Fibroblast of skin of back (primary cell): ENCODE measurements at places on chromosomes 16 and 17.
A peak's percentile ranks its signal among the peaks of the same experiment; 100 is the strongest.

DNA sequence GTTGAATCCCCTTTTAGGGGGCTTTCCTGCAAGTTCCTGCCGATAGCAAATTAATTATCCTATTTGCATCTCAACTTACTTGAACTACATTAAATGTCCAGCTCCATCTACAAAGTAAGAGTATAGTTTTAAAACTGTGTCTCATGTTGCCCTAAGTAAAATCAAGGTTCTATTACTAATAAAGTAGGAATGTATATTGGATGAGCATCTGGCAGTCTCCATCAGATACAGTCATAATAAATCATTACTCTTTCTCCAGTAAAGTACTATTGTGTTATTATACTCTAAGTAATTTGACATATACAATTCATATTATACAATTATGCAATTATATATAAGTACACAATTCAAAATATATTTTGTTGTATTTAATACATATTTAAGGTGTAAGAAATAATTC is 249.3 kb downstream of the CEP112 start:
- peak; percentile 27 for DNase-seq

DNA sequence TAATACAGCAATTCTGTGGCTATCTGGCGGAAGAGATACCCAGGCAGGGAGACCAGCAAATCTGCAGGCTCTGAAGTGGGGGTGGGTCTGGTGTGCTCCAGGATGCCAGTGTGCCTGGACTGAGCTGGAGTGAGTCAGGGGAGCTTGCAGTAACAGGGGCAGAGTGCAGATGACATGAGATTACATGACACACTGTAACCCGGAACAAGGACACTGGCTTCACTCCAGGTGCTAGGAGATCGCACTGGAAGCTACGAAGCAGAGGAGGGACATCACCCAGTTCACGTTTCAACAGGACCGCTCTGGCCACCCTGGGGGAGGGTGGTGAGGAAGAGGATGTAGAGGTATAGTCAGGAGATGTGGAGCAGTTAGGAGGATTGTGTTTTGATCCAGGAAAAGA is 475.6 kb downstream of the CDH13 start:
- no peak for DNase-seq

- no peak for DNase-seq
Measured at GRCh38 chr17:47855737-47856136, 4.8 kb upstream of the SP6 start.

GRCh38 chr16:14456793-14457481 is 173.1 kb downstream of the PARN start:
- peak; percentile 36 for DNase-seq

GRCh38 chr16:51524555-51525373 is 373.7 kb upstream of the SALL1 start:
- peak; percentile 20 for DNase-seq

DNA sequence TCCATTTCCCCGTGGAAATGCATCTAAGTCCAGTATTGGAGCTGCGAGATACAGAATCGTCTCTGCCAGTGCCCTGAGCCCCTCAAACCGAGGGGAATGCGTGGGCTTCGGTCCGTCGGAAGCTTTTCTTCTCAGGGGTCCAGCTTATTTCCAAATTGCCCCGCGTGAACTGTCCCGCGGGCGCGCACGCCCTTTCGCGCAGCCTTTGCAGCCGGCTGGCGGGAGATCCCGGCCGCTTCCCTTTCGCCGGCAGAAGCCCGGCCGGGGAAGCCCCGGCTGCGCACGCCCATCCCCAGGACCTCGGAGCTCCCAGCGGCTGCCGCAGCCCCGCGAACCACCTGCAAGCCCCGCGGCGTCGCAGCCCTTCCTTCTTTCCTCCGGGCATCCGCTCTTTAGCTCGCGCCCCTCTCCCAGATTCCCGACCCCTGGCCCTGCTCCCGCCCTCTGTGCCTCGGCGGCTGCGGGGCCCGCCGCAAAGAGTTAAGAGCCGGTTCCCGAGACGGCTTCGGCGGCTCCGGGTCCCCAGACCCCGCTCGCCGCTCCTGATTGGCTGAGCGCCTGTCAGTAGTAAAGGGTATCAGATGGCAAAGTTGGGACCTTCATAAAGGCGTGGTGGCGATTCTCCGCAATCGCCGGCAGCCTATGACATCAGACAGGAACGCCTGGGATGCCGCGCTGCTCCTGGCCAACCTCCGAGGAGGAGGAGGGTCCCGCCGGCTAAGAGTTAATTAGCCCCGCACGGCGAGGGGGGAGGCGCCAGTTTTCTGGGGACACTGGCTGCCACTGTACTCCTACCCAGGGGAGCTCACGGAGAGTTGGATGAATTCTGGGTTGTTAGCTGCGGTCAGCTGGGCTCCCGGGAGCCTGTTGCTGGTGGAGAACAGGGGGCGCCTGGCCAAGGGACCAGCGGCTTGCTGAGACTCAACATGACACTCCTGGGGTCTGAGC is at the start of gene MYOCD:
MYOCD (plus strand) TSS at position 628 of the 948 bp plus-strand sequence; CDS start at position 927, 299 bp downstream.
- DNase-seq, result peak; percentile 93

GRCh38 chr16:78515421-78515820 is 416.0 kb downstream of the WWOX start:
- no peak for DNase-seq

DNA sequence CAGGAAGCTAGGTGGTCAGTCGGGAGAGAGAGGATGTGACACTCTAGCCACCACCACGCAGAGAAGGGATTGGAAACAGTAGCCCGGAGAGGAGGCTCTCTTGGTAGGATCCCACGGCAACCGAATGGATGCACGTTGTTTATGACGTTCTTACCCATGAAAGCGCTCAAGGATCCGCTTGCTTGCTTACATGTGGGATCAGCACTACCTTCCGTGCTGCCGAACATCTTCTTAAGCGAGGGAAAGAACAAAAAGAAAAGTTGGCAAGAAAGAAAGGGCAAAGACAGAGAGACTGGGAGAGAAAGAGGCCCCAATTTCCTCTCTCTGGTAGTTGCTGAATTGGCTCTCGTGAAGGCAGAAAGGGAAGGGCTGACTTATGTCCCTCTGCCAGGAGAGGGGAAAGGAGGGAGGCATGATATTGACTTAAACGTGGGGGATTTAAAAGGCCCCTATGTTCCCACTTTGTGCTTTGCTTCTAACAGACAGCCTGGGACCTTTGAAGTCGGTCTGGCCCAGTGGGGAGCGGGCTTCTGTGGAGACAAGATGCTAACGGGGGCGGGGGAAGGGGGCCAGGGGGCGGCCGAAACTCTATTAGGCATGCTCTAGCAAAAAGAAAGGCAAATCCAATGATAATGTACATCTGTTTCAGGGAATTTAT is 35.4 kb downstream of the SNX20 start:
- no peak for DNase-seq

DNA sequence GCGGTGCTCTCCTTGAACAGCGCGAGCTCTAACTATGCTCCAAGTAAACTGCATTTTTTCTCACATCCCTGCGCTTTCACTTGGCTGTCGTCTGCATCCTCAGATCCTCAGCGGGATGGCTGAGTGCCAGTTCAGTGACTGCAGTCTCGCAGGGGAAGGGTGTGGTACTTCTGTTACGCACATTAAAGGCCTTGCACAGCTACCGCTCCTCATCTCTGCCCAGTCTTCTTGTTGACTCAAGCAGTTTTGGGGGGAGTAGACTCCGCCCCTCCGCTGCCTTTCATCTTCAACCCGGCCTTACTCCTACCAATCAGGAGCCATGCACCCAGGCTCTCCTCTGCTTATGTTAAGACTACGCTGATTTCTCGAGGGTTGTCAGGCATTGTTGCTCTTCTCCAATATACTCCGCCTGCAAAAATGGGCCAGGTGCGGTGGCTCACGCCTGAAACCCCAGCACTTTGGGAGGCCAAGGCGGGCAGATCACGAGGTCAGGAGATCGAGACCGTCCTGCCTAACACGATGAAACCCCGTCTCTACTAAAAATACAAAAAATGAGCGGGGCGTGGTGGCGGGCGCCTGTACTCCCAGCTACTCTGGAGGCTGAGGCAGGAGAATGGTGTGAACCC is 10.0 kb downstream of the ATP5PD start:
- peak; percentile 58 for DNase-seq

GRCh38 chr16:9256196-9256595 is 164.8 kb downstream of the HAPSTR1 start:
- peak; percentile 6 for DNase-seq

DNA sequence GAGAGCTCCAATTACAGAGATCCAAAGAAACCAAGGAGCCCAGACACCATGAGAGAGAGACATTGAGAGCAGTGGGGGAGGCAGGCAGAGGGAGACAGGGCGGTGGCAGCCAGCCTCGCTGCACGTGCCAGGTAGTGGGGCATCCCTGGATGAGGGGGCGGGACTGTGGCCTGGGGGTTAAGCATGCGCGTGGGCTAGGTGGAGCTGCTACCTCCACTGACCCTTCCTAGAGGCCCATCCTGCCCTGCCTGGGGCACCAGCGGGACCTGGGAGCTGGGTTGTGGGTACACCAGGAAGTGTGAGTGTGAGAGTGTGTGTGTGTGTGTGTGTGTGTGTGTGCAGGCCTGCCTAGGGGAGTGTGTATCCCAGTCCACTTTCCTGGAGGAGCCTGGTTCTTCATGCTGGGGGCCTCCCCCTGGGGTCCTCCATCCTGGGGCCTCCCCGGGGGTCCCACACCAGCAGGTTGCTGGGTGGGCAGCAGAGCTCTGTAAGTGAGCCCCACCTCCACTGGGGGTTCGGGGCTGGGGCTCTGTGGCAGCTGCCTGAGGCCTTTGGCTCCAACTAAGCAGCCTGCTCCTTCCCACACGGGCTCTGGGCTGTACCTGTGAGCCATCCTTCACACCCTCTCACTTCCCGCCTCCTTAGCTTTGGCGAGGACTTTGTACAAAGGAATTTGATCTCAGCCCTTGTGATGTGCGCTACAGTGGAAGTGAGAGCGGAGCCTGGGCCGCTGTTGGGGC is 127.4 kb downstream of the IRF8 start:
- no peak for DNase-seq

DNA sequence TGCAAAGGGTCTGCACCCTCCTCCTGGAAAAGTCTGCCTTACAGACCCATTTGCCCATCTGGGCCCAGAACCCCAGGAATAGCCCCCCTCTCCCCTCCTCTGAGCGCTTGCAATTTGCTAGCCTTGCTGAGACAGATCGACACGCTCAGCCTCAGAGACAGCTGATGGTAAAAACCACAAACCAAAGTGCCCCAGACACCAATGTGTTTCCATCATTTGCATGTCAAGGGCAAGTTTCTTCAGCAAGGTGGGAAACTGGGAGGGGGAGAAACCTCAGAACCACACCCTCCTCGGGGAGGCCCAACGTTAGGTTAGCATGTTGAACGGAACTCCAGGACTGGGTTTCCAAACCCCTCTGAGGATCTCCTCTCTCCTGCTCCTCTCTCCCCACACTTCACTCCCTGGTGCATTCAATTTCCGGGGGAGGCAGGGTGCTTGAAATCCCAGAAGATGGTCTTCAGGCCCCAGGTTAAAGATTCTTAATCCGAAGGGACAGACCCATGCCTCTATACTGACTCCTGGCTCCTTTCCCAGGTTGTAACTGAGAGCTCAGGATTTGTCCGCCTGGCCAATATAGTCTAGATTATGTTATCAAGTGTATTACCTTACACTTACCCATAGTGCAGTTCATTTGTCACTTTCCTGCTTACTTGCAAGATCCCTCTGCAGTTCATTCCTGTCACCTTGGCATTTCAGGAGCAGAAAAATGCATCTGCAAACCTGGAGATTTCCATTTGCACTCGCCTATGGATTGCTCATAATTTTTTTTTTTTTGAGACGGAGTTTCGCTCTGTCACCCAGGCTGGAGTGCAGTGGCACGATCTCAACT is 1.3 kb upstream of the CUEDC1 start:
- no peak for DNase-seq

GRCh38 chr17:8285270-8286181 is 2.9 kb upstream of the RANGRF start:
- no peak for DNase-seq

DNA sequence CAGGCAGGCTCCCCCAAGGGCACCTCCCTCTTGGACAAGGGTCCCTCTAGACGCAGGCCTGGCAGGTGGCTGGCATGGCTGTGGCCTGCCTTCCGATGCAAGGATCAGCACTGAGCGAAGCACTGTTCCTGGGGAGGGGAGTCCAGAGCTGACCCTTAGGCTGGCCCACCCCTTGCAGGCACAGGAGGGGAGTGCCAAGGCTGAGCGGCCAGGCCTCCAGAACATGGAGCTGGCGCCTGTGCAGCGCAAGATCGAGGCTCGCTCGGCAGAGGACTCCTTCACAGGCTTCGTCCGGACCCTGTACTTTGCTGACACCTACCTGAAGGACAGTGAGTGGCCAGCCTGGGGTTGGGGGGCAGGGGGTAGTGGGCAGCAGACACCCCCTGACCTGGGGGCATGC is 16.8 kb upstream of the MYO15B start:
- DNase-seq, result no peak

DNA sequence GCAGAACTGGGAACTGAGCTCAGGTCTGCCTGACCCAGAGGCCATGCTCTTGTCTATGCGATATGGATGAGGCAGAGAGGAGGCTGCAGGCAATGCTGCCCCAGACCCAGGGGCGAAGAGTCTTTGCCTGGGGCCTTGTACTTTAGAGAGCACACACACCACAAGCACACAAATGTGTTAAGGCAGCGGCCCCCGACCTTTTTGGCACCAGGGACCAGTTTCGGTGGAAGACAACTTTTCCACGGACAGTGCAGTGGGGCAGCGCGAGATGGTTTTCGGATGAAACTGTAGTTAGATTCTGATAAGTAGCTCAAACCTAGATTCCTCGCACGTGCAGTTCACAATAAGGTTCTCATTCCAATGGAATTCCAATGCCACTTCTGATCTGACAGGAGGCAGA is 6.7 kb downstream of the MT4 start:
- no peak for DNase-seq

DNA sequence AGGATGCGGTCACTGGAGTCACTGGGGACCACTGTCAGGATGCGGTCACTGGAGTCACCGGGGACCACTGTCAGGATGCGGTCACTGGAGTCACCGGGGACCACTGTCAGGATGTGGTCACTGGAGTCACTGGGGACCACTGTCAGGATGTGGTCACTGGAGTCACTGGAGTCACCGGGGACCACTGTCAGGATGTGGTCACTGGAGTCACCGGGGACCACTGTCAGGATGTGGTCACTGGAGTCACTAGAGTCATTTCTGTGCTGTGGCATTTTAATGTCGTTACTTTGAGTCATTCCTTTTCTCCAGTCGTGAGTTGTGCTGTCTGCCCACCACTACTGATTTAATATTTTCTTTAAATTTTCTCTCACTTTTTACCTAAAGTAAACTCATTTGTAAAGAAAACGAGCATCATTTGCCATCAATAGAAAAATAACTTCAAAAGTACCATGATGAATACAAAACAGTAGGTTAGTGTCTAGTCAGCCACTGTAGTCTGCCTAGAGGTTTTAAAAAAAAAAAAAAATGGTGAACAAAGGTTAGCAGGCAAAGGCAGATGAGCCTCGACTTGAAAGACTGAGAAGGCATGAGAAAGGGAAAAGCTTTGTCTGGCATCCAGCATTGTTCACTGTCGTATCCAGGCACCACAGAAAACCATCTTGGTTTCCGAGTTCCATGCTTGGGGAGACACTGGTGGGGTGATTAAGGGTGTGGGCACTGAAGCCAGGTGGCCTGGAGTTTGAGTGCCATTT is 346.6 kb downstream of the SNX29 start:
- DNase-seq, result peak; percentile 54
